ENCODE measurements at places on chromosomes 7 and 10.

GRCh38 chr7:28703037-28703765 is 254.9 kb downstream of the TRIL start:
- DNase-seq = no peak

- DNase-seq = no peak
These were observed 4.3 kb downstream of the PGAM2 start for GRCh38 chr7:44060948-44061644.

GRCh38 chr10:15172306-15172840 is 3.9 kb upstream of the NMT2 start:
- DNase-seq = no peak

DNA sequence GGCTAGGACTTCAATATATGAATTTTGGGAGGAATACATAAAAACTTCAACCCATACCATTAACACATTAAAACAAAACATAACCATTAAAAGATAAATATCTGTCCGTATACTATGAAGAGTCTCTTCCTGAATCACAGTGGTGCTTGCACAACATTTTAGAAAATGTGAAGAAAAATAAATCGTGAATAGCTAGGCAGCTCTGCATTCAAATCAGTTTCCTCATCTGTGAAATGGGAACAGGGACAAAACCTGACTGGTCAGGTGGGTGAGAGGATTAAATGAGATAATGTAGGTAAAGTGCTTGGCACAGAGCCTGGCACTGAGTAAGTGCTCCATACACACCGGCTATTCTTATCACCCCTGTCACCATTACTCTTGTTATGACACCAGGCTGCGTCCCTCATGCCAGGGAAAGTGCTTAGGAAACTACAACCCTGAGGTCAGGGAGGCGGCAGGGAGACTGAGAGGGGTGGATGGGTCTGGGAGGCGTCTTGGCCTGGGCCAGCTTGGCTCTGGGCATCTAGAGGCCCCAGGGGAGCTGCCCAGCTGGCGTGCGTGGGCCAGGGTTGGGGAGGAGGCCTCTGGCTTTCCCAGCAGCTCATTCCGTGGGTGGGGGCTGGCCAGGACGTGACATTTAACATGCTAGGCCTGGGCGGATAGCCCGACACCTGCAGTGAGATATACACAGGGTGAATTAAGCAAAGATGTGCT is 78.3 kb downstream of the SH3PXD2A start:
- DNase-seq = no peak

DNA sequence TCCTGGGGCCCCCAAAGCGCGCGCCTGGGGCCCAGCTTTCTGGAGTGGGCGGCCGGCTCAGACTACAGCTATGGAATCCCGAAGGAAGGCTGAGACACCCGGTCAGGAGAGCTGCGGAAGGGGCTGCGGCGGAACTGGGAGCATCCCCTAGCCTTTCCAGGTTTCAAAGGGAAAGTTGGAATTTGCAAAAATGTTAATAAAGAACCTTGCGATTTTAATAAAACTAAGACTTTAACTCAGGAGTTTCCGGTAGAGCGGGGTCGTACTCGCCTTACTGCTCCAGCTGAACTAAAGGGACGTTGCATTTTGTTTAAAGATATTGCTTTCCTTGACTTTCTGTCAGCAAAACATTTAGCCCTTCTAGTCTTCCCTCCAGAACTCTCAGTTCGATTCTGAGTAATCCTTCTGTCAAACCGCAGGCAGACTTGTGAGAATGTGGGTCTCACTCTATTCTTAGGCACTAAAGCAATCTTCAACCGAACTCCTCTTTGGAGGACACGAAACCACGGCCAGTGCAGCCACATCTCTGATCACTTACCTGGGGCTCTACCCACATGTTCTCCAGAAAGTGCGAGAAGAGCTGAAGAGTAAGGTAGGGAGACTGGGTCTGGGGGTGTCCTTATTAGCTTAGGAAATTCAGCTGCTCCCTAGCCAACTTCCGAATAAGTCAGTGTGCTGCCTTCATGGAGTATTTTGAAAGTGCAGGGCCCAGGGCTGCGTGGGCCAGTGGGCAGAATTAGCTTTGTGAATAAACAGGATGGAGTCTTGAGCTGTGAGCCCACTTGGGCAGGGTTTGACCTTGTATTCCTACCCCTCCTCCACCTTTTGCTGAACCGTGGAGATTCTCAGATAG is 1.9 kb downstream of the CYP26A1 start:
- no peak for DNase-seq

DNA sequence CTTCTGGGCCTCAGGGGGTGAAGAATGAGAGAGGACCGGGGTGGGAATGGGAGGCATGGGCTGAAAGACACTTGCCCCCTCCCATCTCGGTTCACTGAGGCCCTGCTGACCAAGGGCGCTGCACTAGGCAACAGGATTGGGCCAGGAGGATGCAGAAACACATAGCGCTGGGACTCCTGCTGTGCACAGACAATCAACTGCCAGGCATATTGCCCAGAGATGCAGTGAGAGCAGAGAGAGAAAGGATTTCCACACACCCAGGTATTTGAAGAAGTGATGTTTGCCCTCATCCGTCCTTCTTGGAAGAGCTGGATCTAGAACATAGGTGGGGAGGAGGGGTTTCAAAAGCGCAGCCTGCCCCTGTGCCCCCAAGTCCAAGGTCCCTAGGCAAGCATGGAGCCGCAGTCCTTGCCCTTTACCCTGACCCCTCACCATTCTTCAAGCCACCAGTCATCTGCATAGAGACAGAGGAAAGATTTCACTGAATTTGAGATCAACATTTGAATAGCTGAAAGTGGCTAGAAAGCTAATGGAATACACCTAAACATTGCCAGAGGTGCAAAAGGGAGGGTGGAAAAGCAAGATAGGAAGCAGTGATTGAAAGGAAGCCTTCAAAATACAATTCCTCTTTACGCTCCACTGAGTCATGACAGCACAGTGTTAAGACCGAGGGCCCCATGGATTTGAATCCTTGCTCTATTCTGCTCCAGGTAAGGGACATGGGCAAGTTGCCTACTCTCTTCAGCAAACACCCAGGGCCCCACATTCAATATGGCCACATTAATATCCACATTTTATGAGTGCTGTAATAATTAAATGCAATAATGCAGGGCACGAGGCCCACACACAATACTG is 44.2 kb upstream of the TNS3 start:
- no peak for DNase-seq

DNA sequence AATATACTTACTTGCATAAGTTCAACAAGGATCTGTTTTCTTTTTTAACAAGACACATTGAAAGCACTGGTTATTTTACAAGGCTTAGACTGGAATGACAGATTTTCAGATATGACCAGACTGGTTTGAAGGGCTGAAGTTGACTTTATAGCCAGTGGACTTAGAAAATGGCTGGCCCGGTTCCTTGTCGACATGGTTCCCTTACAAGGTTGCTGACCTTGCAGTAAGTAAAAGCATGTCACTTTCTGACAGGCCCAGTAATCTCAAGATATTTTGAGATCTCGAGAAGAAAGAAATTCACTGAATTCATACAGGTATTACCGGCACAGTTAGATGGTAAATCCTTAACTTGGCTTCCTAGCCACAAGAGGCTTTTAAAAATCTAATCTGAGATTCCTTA is 136.5 kb downstream of the COBL start:
- no peak for DNase-seq
